ENCODE measurements at places on chromosomes 5 and 9. TPM values are rescaled to one million over a fixed set of nuclear protein-coding genes. Genes with fewer than 3 reads are reported as not detected.

Gene ZFYVE16
- total RNA-seq = 9.3 TPM

Gene MEIKIN
- not detected for total RNA-seq

Gene CTXN3
- not detected for total RNA-seq

Gene AFAP1L1
- not detected for total RNA-seq

Gene OR1Q1
- not detected for total RNA-seq

Gene TAF11L8
- total RNA-seq = not detected

Gene NR5A1
- total RNA-seq = not detected

Gene GOLGA1
- total RNA-seq = 19.3 TPM

Gene CER1
- total RNA-seq = not detected

Gene WNK2
- not detected for total RNA-seq
